Activated naive CD4-positive, alpha-beta T cell treated with anti-CD3 and anti-CD28 coated beads for 36 hours (primary cell): ENCODE measurements at places on chromosomes 4 and X. TPM values are rescaled to one million over a fixed set of nuclear protein-coding genes. Genes with fewer than 3 reads are reported as not detected.

DNA sequence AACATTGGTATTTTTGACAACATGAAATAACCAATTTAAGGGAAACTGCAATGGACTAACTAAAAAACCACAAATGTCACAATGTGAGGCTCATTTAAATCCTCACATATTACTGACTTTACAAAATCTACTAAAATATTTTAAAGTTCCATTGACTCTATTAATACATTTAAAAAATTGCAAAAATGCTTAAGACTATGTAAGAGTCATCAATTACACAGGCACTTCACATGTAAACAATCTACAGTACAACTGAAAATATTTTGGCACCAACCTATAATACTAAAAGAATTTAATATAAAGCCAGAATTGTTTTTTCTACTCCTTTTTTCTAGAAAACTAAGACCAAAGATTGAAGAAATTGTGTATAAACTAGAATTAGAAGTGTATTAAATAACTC is 76.8 kb upstream of the RBMXL3 start:
- DNase-seq: no peak

- no peak for DNase-seq
Observed at GRCh38 chrX:141642979-141643378, 53.5 kb downstream of the SPANXA2 start.

GRCh38 chr4:100742045-100742444 is 224.2 kb upstream of the EMCN start:
- no peak for DNase-seq

GRCh38 chr4:118921786-118922185 is 33.1 kb downstream of the SYNPO2 start:
- DNase-seq: no peak

DNA sequence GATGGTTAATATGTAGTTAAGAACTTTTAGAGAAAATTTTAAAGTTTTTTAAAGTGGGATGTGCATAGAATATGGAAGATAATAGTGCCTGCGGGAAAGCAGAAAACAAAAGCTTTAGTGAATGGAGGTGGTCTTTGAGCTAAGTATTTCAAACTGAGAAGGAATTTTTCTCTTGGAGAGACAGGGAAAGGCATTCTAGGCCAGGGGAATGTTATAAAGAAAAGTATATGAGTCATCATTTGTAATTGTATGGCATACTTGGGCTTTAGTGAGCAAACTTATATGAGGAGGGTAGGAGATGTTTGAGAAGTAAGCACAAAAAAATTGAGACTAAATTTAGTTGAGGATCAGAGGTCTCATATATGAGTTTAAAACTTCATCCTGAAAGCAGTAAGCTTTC is 467.0 kb downstream of the PPARGC1A start:
- no peak for DNase-seq

- DNase-seq: no peak
Observed at GRCh38 chrX:53474707-53475106, 40.5 kb upstream of the HSD17B10 start.

DNA sequence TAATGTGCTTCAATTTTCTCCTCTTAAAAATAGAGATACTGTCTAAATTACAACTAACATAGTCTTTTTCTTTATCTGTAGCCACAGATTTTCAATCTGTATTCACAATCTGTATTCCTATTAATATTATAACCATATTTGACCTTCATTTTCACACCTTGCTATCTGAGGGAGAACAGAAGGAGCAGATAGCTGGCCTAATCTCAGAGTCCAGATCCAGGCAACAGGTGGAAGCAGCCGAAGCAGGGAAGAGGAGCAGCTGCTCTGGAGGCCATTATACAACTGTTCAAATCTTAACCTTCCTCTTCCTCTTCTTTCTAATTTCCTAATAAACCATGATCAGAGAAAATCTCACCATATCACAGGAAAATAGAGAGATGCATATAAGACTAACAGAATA is 14.2 kb downstream of the SEPSECS start:
- no peak for DNase-seq

- no peak for DNase-seq
Observed at GRCh38 chr4:157806184-157806583, 366.6 kb downstream of the GASK1B start.

GRCh38 chr4:67869580-67870190 is 14.1 kb downstream of the TMPRSS11D start:
- DNase-seq: no peak

The MAGED1 gene
- 33.0 TPM for total RNA-seq

The GYG2 gene
- total RNA-seq: not detected

The ZNF280C gene
- total RNA-seq: 4.0 TPM

The KLHL13 gene
- total RNA-seq: 1.5 TPM

The PDE5A gene
- total RNA-seq: 0.44 TPM

The DUSP9 gene
- not detected for total RNA-seq
